ENCODE measurements at places on chromosomes 13 and 19.
A peak's percentile ranks its signal among the peaks of the same experiment; 100 is the strongest.

GRCh38 chr13:46149272-46150133 is 32.5 kb downstream of the LCP1 start:
- DNase-seq: no peak

DNA sequence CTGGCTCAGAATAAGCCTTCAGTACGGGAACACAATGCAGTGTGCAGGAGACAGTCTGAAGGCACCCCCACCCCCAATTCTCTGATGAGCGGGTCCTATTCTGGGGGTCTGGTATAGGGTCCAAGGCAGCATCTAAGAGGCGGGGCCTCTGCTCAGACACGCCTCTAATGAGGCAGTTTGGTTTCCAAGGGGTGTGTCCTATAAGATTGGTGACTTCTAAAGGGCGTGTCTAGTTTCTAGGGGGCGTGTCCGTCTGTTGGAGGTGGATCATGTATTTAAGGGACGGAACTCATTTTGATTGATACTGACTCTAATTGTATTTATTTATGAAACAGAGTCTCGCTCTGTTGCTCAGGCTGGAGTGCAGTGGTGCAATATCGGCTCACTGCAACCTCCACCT is 8.7 kb downstream of the FIZ1 start:
- no peak for DNase-seq

GRCh38 chr13:106772006-106772601 is 204.2 kb upstream of the ARGLU1 start:
- DNase-seq: no peak

DNA sequence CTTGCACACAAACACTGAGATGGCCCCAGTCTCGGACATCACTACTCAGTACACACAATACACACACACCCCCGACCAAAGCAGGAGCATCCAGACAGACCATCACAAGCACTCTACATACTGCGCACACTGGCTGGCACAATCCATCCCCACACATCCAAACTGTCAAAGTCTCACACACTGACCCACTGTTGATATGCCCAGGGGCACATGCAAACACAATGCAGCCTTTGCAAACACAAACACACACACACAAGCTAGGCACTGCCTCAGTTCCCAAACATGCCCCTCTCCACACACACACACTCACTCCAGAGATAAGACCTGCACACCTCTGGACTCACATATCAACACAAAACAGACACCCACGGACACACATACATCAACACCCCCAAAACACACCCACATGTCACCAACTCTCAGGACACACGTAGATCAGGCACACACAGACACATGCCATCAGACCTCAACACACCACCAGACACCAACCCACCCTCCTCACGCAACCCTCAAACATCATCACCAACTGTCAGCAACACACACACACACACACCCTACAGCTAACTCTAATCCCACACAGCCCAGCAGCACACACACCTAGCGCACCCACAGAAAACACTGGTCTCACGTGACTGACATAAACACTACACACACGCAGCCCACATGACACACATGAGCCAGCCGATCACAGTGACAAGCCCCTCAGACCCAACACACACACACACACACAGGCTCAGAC is 1.9 kb downstream of the BBC3 start:
- no peak for DNase-seq

DNA sequence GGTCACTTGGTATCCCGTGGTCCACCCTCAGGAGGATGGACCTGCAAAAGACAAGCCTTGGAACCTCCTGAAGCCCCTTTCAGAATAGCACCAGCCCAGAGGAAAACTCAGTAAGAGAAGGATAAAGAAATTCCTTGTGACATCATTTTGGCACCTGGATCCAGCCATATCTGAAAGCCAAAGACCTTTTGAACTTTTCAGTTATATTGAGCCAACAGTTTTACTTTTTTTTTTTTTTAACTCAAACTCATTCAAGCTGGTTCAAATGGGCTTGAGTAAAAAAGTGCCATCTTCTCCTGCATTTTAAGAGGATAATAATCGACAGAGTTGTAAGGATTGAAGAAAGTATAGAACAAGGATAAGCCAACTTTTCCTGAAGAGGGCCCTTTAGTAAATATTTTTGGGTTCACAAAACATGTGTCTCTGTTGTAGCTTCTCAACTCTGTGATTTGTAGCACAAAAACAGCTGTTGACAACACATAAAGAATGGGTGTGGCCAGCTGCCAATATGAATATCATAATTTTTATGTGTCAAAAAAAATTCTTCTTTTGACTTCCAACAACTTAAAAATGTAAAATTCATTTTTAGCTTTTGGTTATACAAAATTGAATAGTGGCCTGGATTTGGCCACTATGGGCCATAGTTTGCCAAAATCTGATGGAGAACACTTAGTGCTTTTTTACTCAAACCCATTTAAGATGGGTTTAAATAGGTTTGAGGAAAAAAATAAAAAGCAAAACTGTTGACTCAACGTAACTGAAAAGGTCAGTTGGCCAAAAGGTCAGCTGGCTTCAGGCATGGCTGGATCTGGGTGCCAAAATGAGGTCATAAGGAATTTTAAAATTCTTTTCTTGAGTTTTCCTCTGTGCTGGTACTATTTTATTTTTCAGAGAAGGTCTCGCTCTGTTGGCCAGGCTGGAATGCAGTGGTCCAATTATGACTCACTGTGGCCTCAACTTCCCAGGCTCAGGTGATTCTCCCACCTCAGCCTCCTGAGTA is 50.7 kb downstream of the ACSBG2 start:
- no peak for DNase-seq

GRCh38 chr19:36182612-36183244 is 30.5 kb upstream of the COX7A1 start:
- no peak for DNase-seq

- no peak for DNase-seq
These were observed 272.8 kb downstream of the KLF5 start for GRCh38 chr13:73331556-73331955.

DNA sequence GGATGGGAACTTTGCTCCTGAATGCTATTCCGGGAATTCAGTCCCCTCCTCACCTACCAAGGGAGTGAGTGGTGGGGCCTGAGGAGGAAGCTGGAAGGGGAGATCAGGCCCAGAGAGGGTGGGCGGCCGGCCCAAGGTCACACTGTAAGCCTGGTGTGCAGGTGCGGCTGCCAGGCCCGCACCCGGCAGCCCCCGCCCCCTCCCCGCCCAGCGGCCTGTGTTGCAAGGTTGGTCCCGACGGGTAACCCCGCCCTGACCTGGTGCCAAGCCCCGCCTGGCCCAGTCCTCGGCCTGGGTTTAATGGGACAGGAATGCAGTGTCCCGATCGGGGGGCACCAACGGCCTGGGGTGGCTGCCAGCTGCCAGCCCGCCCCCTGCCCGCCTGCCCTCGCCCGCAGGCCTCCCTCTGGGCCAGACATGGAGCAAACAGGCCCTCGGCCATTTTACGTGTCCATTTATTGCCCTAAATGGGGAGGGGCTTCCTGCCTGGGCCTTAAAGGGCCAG is 5.5 kb downstream of the ZBTB7A start:
- no peak for DNase-seq

DNA sequence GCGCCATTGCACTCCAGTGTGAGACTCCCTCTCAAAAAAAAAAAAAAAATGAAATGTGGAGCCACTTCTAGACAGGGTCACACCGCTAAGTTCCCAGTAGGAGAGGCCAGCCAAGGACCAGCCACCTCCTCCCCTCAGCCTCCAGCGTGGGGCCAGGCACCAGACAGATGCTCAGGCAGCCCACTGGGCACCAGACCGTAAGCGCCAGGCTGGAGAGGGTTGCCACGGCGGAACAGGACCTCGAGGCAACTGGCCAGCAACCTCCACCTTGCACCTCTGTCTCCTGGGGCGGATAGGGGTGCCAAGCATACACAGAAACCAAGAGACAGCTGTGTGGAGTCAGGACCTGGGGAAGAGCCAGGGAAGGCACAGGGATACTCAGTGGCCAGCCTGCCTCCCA is 3.7 kb downstream of the PEPD start:
- no peak for DNase-seq

DNA sequence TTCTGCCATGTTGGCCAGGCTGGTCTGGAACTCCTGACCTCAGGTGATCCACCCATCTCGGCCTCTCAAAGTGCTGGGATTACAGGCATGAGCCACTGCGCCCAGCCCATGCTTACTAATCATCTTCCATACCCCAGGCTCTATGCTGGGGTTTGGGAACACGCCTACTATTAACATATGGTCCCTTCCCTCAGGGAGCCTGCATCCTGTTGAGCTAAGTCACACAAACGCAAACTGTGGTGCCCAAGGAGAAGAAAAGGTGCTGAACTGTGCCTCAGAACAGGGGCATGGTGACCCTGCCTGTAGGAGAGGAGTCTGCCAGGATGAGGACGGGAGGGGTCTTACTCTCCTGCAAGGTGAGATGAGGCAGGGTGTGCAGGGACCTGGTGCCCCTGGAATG is 5.6 kb downstream of the MICOS13 start:
- no peak for DNase-seq

DNA sequence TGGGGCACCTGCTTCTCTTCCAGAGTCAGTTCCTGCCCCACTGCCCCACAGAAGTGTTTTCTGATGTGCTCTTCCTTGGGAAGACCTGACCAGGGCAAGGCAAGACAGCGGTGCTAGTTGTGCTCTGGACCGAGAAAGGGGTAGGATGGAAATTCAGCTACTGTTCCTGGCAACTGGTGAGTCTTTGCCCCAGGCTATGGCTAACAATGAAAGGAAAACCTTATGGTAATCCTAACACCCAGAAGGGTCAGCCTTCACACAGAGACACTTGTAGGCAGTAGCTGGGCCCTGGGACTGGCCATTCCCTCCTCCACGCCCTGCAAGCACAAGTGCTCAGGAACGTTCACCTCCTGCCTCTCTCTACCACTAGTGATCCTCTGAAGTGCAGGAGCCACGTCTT is 9.6 kb upstream of the CYSLTR2 start:
- no peak for DNase-seq

- no peak for DNase-seq
These were observed 84.7 kb downstream of the KDM4B start for GRCh38 chr19:5053661-5054060.

GRCh38 chr13:46124531-46124966 is 19.7 kb upstream of the CPB2 start:
- no peak for DNase-seq

DNA sequence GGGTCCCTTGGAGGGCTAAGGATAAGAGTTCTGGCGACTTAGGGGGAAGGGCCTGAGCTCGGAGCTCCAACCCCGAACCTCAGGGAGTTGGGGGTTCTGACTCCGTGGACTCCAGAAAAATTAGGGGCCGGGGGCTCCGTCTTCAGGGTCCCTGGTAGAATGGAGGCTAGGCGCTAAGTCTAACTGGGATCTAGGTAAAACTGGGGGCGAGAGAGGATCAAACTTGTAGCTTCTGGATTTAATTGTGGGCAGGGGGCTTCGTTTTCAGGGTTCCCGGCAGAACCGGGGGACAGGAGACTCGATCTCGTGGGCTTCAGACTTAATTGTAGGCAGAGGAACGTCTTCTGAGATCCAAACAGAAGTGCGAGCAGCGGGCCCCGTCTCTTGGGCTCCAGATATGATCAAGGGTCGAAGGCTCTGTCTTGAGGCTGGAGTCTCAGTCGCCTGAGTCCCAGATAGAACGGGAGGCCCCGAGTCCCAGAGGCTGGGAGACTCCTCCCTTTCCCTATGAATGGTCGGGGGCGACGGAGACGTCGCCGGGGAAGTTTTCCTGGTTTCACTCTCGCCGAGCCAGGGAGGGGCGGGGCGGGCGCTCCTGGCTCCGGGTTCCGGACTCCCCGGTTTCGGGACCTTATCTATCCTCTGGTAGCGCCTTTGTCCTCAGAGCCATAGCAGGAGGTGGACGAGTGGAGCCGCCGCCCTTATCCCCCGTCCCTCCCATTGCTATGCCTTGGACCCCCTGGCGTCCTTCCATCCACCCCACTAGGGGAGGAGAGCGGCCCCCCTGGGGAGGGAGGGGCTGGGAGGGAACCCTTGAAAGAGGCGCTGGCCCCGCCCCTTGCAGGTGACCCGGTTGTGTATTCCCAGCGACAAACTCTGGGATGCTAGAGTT is 1.3 kb downstream of the NECTIN2 start:
- peak; percentile 74 for DNase-seq

GRCh38 chr13:86922936-86923335 is 748.2 kb upstream of the SLITRK5 start:
- no peak for DNase-seq

- no peak for DNase-seq
These were observed 45.4 kb downstream of the CCL25 start for GRCh38 chr19:8097681-8098567.

DNA sequence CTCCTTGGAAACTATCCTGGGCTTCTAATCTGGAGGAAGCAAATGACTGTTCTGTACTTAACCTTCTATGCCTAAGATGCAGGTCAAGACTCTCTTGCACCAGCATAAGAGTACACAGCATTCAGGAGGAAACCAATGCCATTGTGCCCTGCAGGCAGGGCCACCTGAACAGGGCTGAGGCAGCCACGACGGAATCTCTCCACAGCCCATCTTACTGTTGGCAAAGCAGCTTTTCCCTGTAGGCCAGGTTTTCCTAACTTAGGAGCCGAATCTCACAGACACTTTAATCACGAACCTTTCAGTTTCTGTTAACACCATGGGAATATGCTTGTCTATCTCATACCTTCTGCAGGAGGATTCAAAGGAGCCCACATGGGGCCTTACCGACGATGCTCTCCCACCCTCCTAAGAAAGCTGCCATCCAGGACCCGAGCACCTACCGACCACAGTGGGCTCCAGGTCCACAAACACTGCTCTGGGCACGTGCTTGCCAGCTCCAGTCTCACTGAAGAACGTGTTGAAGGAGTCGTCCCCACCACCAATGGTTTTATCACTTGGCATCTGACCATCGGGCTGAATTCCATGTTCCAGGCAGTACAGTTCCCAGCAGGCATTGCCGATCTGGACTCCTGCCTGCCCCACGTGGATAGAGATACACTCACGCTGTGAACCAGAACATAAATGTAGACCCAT is 2.6 kb downstream of the TUBA3C start:
- DNase-seq: no peak

- no peak for DNase-seq
These were observed 71.2 kb upstream of the ADGRE5 start for GRCh38 chr19:14310055-14310454.

DNA sequence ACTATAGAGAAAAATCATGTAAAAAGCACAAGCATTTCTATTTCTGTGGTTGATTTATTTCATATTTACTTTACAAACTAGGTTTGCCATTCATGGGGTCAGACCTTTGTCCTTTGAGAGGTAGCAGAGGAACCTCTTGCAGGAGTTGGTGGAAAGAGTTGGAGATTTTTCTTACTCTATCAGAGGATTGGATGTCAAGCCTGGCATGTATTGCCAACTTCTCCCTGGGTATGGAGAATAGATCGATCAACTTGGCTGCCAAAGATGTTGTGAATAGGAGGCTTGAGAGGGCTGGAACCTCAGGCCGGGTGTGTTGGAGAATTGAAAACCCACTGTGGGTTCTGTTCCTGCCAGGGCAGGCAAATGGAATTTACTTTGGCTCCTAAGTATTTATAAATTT is 81.2 kb downstream of the WDFY2 start:
- DNase-seq: no peak

GRCh38 chr13:65907666-65908525 is 1322.2 kb downstream of the PCDH9 start:
- DNase-seq: no peak

- peak; percentile 67 for DNase-seq
These were observed 149.0 kb upstream of the ZNF536 start for GRCh38 chr19:30222992-30223865.

All from ecto neural progenitor cell (in vitro differentiated cells).